ENCODE measurements at places on chromosomes 11 and 22.

DNA sequence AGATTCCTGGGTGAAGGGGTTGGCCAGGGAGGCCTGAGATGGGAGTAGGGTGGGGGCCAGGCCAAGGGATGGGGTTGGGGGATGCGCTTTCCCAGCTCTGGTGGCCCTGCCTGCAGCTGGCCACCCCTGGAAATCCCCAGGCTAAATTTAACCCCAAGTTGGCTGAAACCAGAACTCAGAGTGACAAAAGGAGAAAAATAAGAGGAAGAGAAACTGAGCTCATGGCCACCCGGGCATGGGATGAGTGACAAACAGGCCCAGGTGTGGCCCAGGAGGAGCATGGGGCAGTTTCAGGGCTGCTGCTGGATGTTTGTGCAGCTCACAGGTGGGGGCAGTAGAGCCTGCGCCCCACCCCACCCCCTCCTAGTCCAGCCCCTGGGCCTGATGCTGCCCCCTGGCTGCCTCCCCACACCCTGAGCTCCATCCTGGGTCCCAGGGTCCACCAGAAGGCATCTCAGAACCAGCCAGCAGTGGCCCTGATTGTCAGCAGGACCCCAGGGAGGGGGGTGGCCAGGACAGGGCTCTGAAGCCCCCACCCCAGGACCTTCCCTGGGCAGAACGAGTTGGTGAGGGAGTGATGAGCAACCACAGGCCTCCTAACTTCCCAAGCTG, 48.0 kb downstream of the IGLL5 start:
- DNase-seq = no peak

GRCh38 chr11:62012451-62012831, 45.0 kb upstream of the FTH1 start:
- peak; percentile 91 for DNase-seq

DNA sequence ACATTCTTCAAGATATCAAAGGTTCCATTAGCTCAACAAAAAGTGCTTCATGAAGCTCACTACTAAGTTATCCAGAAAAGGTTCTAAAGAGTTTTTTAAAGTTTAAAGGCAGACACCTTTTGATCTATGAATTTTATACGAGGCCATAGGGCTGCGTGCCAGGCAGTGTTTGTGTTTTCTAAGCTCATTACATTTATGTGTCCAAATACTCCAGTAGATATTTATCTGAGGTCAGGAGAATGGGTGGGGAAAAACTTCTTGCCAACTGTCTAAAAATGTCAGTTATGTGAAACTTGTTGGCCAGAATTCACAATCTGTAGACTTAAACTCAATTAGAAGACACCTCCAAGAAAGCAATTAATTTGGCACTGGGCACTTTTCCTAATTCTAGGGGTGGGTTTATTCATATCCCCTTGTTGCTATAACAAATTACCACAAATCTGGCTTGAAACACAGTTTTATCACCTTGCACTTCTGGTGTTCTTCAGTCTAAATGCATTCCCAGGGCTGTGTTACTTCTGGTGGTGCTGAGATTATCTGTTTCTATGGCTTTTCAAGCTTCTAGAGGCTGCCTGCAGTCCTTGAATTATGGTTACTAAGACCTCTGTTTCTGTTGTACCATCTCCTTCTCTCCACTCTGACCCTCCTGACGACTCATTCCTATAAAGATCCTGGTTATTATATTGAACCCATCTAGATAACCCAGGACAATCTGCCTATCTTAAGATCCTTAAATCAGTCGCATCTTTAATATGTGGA, 1030.4 kb upstream of the CNTN5 start:
- DNase-seq = no peak

- no peak for DNase-seq
These were observed 40.2 kb downstream of the DIXDC1 start for GRCh38 chr11:111977146-111978027.

DNA sequence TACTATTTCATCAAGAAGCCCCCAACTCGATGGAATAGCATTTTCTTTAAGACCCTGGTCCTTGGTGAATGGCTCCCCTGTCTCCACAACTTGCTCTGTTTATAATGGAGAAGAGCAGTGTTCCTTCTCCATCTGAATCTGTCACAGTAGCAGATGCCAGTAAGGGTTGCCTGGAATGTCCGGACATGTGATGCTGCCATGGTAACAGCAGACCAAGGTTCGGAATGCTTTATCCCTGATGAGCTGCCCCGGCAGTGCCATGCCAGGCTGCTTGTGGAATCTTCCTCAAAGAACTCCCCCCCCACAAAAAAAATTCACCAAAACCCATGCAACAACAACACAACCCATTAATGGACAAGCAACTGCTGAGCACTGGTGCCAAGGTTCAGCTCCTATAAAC, 72.5 kb downstream of the KCNC1 start:
- no peak for DNase-seq

- peak; percentile 43 for DNase-seq
These were observed 3.7 kb downstream of the CATSPER1 start for GRCh38 chr11:66022401-66023185.

GRCh38 chr22:22735695-22736611, 91.5 kb downstream of the GGTLC2 start:
- DNase-seq = no peak

DNA sequence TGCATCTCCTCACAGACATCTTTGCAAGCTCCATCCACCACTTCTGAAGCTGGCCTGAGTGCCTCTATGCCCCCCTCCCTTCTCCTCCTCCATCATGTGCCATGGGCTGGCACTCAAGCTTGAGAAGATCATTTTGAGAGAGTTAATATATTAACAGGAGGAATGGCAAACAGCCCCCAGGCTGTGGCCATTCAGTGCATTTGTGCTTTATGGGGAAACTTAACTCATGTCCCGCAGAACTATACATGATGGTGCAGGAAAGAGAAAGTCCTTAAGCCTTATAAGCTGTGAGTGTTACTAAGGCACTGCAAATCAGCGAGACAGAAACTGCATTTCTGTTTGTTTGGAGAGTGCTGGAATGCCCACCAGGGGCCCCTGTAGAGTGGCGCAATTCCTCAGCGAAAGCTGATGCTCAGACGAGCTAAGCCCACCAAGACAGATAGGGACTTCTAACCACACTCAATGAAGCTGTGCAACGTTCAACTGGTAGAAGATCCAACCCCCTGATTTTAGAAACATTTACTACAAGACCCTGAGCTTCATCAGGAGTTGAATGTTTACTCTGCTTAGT, 26.8 kb upstream of the PHLDA2 start:
- DNase-seq = peak; percentile 2

- no peak for DNase-seq
These were observed 117.3 kb downstream of the ETS1 start for GRCh38 chr11:128470081-128470480.

DNA sequence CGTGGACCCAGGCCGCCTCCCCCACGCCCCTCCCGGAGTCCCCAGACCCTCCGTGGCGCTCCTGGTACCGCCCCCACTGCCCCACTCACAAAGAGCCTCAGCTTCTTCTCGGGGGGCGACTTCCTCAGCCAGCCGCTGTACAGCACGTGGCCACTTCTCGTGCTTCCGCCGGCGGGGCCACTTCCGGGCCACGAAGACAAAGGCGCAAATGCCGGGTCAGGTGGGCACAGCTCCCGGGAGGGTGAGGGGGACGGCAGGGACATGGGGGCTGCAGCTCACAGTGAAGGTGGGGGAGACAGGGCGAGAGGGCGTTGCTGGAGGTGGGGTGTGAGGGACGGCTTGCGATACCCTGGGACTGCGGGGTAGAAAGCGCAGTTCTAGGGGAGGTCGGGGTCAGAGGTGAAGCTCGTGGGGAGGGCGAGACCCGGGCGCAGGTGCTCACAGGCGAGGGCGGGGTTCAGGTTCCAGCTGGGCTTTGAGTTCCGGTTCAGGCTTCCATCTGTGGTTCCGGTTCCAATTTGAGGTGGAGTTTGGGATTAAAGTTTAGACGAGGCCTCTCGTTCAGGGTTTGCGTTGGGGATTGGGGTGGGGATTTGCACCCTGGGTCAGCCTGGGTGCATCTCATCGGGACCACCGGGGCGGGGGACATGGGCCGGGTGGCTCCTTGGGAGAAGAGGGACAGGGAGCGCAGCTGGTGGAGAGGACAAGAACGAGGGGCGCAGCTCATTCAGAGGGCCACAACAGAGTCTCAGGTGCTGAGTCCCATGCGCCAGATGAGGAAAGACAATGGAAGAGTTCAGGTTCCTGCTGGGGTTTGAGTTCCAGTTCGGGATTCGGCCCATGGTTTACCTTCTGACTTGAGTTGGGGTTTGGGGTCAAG, at the start of gene GAB4:
Gene GAB4 (minus strand): TSS at position 371 of the 880 bp plus-strand sequence. CDS start 108 bp downstream, at position 263.
- DNase-seq = no peak

DNA sequence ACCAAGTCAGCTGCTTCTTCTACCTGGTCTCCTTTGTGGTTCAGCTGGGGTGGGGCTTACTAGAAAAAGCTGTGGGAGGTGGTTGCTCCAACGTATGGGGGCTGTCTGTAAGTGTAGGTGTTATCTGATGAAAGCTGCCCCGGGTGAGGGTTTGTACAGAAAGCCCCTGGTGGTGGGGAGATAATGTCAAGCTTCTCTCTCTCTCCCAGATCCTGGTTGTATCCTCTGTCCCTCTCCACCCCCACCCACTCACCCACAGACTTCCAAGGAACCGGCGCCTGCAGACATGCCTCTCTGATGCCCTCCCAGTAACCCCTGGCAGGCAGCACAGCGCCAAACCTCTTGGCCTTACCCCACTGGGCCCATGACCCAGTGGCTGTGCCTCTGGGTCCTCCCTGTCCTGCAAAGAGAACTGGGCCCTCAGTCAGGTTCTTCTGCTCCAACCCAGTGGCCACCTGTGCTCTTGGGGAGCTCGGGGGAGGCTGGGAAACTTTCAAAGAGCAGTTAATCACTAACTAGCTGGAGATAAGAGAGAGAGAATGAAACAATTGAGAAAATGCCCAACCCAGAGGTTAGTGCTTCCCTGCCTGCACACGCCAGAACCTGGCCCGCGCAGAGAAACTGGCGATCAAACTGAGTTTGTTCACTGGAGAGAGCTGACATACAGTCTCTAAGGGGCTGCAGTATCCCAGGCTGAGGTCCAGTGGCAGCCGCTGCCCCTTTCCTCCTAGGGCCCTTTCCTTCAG, 20.4 kb upstream of the EHF start:
- peak; percentile 93 for DNase-seq
